ENCODE measurements at places on chromosomes 12 and 14.
A peak's percentile ranks its signal among the peaks of the same experiment; 100 is the strongest.

DNA sequence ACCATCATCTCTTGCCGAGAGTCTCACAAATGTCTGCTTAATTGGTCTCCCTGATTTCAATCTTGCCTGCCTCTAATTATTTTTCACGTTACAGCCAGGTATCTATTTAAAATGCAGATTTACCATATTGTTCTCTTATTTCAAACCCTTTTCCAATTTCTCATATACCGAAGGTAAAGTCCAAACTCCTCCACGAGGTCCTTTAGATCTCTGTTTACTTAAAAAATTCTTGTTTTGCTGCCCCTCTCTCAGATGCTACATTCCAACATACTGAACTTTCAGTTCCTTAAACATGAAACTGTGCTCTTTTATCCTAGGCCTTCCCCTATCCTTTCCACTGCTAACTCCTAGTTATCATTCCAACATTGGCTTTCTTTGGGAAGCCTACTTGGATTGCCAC lies 363.9 kb downstream of the CEP128 start:
- no peak for DNase-seq

DNA sequence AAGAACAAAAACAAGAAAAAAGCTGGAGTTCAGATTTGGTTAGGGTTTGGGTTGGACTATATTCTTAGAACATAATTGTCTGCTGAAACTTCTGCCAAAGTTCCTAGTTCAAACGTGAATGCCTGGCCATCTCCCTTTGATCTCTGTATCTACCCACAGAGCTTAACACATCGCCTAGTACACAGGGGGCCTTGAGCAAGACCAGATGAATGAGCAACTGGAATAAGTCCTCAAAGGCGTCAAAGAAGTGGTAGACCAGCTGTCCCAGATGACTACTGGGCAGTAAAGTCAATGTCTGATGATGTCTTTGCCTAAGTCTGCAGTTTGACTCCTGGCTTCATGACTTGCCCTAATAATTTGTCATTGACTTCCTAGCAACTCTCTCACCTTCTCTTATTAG lies 13.9 kb upstream of the STAB2 start:
- DNase-seq, result no peak

- DNase-seq, result no peak
These were observed 234.4 kb downstream of the TMEM121 start for GRCh38 chr14:105760691-105761344.

DNA sequence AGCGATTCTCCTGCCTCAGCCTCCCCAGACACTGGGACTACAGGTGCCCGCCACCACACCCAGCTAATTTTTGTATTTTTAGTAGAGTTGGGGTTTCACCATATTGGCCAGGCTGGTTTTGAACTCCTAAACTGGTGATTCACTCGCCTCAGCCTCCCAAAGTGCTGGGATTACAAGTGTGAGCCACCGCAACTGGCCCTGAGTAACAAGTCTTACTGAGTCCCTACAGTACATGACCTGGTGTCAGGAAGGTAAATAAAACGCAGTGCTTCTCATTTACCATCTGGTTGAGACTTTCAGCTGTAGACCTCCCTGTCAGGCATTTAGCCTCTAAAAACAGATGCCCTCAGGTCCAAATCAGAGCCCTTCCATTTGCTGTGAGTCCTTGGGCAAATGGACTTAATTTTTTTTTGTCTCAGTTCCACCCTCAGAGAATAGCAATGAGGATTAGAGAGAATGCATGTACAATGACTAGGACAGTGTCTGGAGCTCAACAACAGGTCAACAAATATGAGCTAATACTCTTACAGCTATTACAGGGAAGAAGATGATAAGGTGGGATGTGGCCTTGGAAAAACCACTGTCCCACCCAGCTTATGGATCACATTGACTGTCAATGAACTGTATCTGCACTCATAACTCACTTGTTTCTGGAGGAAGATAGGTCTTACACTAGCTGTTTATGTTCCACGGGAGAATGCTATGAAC lies 70.5 kb downstream of the PHLDA1 start:
- no peak for DNase-seq

- DNase-seq, result no peak
These were observed 51.9 kb upstream of the TSPAN11 start for GRCh38 chr12:30874455-30875321.

GRCh38 chr12:124964836-124965462 lies 24.0 kb downstream of the DHX37 start:
- no peak for DNase-seq

- no peak for DNase-seq
These were observed 669 bp downstream of the FANCM start for GRCh38 chr14:45136399-45136798.

DNA sequence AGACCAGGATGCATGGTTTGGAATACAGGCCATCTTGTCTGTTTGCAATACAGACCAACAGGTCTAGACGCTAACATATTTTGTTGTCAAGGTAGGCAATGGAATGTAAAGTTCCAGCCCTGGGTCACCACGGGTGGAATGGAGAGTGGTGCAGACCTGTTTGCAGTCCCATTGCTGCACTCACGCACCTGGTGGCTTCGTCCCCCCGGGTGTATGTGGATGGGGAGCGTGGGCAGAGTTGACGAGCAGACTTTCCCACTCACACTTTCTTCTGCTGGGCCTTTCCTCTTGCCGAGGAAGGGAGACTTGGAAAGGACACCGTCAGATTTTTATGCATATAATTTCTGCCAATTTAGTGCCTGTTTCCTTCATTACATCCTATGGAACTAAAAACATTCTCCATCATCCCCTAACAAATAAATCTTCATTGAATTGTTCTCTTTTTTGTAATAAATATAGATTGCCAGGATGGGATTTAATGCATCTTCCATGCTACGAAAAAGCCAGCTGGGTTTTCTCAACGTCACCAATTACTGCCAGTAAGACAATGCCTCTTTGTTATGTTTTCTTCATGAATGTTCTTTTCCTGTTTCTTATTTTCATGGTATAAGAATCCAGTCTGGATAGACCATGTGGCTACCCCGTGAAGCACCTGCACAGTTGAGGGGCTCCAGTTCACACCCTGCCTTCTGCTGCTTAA lies 15.2 kb downstream of the DCAF4 start:
- no peak for DNase-seq

GRCh38 chr12:93921521-93921920 lies 226.9 kb upstream of the PLXNC1 start:
- no peak for DNase-seq

GRCh38 chr12:75944097-75944904 lies 87.3 kb downstream of the PHLDA1 start:
- DNase-seq, result no peak

DNA sequence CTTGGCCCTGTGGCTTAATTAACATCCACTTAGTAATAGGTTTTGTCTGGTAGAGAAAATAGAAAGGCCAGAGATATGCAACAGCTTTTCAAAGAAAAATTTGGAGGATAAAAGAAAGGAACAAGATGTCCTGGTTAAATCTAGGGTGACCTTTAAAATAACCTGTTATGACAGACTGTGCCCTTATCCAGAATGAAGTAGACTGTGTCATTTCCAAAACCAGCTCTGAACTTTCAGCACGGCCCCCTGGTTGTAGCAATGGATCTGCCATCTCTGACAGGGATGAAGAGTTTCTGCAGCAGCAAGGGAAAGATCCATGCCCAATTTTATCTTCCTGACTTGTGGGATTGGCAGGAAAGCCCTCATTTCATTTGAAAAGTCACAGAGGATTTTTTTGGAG lies 5.1 kb downstream of the PLEKHG7 start:
- DNase-seq, result no peak

DNA sequence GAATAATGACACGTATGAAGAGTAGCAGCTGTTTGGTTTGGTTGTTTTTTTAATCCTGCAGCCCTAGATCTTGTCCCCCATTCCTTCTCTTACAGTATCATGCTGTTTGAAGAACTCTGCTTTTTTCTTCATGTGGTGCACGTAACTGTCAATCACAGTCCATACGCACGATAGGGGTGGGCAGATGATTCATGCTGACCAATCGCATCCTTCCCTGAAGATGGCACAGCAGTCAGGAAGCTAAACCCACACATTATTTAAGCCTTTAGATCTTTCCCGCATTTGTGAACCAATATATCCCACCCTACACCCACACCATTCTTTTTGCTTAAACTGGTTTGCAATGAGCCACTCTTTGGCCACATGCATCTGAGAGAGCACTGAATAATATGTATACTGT lies 158.9 kb upstream of the PLEKHA5 start:
- DNase-seq, result no peak

GRCh38 chr12:46930101-46930500 lies 104.3 kb upstream of the SLC38A4 start:
- no peak for DNase-seq

GRCh38 chr14:53927171-53927570 lies 29.5 kb downstream of the BMP4 start:
- no peak for DNase-seq

DNA sequence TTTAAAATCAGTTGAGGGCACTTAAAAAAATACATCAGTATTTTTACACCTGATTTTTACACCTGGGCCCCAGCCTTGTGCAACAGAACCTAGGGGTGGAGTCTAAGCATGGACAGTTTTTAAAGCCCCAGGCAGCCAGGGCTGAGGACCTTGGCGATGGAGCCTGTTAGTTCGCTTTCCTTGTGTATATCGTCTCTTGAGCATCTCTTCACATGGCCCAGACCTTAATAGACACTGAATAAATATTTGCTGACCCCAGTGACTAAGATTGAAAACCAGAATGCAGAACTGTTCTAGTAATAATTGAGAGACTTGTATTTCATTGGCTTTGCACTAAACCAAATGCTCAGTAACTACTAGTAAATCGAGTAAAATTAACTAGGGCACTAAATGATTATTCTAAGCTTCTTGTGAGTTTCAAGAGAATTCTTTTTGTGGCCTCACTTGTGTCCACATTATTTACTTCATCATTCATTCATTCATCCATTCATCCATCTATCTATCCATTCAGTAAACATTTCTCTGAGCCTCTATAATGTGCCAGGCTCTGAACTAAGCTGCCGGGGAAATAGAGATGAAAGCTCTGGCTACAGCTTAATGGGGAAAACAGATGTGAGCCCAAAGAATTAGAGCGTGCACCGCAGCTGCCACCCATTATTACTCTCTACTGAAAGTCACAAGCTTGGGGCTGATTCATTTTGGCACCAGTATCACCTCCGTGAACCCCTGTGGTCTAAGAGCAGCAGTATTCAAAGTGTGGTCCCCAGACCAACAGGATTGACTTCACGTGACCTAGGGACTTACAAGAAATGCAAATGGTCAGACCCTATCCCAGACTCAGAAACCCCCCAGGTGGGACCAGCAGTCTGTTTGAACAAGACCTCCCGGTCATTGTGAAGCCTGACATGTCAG lies 30.7 kb upstream of the BCL7A start:
- peak; percentile 50 for DNase-seq

DNA sequence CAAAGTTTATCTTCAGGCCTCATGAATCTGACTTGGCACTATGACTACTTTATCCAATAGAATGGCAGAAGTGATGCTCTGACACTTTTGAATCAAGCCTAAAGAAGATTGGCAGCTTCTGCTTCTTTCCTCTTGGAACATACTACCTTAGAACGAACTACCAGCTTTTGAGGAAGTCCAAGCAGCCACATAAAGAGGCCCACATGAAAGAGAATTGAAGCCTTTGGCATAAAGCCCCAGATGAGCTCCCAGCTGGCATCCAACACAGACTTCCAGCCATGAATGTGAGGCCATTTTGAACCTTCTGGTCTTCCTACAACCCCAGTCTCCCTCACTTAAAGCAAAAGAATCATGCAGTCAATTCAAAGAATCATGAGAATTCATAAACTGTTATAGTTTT lies 65.8 kb downstream of the EEA1 start:
- DNase-seq, result no peak

DNA sequence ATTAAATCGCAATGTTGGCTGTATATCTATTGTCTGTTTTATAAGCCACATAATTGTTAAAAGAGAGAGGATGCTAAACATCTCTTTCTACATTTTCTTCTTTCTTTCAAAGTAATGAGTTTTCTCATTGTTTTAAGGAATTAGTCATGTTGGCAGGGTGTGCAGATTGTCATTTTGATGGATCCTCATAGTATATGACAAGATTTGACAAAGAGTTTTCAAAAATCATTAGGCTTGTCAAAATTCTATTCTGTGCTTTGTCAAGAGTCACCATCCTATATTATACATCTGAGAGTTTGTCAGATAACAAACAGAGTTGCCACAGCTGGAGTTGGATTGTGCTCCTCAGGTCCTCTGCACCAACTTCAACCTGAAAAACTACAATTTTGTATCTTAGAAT lies 35.4 kb upstream of the APPL2 start:
- DNase-seq, result no peak

GRCh38 chr12:98894412-98895085 lies 249.5 kb downstream of the APAF1 start:
- peak; percentile 20 for DNase-seq

DNA sequence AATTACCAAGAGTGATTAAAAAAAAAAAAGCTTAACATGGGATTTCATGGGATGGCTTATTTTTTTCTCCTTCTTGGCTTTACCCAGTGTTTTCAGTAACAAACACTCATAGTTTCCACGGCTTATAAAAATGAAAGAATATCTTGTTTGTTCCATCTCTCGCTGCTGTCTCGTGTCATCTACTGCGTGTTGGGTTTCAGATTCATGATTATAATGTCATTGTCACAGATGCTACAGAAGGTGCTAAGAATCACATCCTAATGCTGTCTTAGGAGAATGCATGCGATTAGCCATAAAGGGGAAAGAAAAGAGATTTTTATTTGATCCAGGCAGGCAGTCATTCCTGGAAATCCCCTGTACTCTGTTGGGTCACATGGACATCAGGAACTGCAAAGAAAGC lies 1267.6 kb upstream of the TMEM132C start:
- no peak for DNase-seq

GRCh38 chr14:74984236-74985027 lies 18.3 kb upstream of the EIF2B2 start:
- no peak for DNase-seq

GRCh38 chr14:22650960-22651521 lies 6.9 kb upstream of the OR6J1 start:
- no peak for DNase-seq

DNA sequence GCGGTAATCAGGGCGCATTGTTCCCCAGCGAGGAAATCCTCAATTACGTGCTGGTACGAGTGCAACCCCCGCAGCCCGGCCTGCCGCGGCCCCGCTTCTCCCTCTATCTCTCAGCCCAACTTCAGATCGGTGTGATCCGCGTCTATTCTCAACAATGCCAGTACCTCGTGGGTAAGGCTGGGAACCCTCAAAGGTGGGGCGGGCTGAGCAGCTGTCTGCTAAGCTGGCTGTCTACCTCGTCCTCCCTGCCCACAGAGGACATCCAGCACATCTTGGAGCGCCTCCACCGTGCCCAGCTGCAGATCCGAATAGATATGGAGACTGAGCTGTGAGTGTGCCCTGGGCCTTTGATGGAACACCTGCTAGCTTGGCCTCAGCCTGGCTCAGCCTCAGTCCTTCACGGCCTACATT lies 996 bp downstream of the REC8 start:
- no peak for DNase-seq
